T-cell (primary cell): ENCODE measurements at places on chromosomes 4 and X. TPM values are rescaled to one million over a fixed set of nuclear protein-coding genes. Genes with fewer than 3 reads are reported as not detected.

SPANXN4 gene
- total RNA-seq = not detected

ADGRG4 gene
- total RNA-seq = not detected

ARHGAP6 gene
- not detected for total RNA-seq

RHOXF1 gene
- total RNA-seq = 1.5 TPM

- no peak for DNase-seq
Measured at GRCh38 chrX:23271026-23271425, 63.6 kb upstream of the PTCHD1 start.

GRCh38 chr4:7625071-7625470 is 190.3 kb upstream of the PSAPL1 start:
- no peak for DNase-seq

- no peak for DNase-seq
Measured at GRCh38 chrX:48665991-48666390, 17.6 kb upstream of the WAS start.

GRCh38 chr4:80465238-80465637 is 129.7 kb downstream of the CFAP299 start:
- DNase-seq = no peak

DNA sequence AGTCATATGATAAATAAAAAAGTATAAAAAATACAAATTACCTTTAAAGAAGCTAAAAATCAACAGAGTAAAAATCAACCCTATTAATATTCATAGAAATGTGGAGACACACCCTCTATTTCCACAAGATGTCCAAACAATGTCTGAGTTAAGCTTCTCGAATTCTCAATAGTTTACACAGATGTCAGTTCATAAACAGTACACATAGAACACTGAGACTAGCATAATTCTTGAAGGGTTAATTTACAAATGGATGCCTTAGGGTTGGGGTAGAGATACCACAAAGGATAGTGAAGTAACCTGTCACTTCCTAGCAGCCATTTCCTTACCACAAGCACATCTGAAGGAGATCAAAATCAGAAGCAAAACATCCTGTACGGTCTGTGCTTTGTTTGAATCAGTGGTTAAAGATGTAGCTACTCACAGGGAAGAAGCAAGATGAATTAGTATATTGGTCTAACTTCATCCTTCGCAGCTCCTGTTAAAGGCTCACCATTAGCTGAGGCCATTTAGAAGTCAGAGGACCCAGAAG is 2393.9 kb downstream of the ARAP2 start:
- DNase-seq = no peak
